Adrenal gland (tissue), 19 donors: ENCODE measurements at places on chromosomes 1 and 21. TPM values are rescaled to one million over a fixed set of nuclear protein-coding genes. Genes with fewer than 3 reads are reported as not detected.

The AGMAT gene
- total RNA-seq, result 0.37 TPM

The ETNK2 gene
- total RNA-seq, result 10.8 TPM

- DNase-seq, result no peak
Observed at GRCh38 chr21:33232291-33233034, 2.7 kb downstream of the IFNAR2 start.

The PRMT6 gene
- 30.4 TPM for total RNA-seq

The CYP4A11 gene
- total RNA-seq, result not detected

The RNF115 gene
- 19.2 TPM for total RNA-seq

DNA sequence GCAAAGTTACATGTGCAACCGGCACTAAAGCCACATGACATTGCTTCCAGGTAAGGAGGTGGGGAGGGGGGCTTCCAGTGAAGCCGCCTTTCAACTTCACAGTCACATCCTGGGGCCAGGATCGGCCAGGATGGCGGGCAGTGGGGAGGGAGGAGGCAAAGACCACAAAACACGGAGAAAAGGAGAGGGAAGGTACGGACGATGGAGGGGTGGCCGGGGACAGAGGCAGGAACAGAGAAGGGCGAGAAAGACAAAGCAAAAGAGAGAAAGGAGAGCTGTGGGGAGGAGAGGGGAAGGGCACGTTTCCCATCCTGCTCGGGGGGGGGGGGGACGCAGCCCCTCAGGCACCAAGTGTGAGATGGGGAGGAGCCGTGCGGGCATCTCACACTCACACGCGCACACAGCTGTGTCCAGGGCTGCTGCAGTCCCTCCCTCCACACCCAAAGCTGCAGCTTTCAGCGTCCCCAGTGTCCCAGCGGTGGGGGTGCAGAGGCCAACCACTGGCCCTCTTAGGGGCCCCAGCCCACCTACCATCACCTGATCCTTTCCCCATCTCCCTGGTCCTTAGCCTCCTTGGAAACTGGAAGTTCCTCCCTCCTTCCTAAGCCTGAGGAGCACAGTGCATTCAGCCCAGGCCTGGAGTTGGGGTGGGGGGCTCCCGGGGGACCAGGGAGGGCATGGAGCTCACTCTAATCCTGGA, 2.4 kb downstream of the SH2D5 start:
- DNase-seq, result no peak

DNA sequence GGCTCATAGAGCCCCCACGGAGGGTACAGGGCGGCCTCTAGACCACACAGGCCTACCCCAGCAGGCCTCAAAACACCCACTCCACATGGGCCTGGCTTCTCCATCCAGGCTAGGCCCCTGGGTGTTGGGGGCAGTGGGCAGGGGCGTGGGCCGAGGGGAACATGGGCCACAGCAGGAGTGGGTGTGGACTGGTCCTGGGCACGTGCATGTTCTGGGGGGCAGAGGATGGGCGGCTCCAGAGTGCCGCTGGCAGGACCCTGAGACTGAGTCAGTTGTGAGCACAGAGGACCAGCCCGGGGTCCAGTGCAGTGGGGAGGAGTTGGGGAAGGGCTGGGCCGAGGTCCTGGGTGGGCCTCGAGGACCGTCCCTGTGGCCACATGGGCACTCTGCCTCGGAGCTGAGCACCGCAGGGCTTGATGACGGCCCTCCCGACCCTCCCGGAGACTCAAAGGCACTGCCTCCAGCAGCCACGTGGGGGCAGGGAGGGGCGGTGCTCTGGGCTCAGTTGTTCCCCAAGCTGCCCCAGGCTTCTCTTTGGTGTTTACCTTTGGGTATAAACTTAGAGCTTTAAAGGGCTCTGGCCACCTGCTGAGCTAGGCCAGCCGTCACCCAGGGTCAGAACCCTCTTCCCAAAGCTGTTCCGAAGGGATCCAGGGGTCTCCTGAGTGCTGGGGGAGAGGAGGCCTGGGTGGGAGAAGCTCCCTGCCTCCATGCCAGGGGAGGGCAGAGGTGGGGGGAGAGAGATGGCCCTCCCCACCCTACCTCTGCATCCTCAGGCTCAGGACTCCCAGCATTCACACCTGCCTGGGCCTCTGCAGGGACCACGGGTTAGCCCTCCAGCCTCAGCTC, 79.9 kb downstream of the MORN1 start:
- DNase-seq, result no peak

- DNase-seq, result no peak
Observed at GRCh38 chr1:241077386-241078147, 279.4 kb downstream of the RGS7 start.

GRCh38 chr1:90708236-90708786, 8.8 kb downstream of the BARHL2 start:
- DNase-seq, result no peak

The CDKN2C gene
- 8.0 TPM for total RNA-seq

DNA sequence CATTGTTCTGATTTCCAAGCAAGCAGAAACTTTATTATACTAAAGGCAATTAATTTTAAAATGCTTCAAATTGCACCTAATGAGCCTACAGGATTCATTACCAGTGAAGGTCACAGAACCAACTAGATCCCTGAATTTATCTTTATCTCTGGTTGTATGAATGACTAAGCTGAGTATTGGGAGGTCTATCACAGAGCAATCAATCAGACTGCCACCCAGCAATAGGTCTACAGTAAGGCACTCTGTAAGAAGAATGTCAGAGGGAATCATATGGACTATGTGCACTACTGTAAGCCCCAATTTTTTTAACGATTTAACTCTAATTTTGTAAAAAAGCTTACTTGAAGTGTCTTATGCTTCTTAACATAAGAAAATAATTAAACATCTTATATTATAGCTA, 707.0 kb downstream of the AMY1C start:
- no peak for DNase-seq

DNA sequence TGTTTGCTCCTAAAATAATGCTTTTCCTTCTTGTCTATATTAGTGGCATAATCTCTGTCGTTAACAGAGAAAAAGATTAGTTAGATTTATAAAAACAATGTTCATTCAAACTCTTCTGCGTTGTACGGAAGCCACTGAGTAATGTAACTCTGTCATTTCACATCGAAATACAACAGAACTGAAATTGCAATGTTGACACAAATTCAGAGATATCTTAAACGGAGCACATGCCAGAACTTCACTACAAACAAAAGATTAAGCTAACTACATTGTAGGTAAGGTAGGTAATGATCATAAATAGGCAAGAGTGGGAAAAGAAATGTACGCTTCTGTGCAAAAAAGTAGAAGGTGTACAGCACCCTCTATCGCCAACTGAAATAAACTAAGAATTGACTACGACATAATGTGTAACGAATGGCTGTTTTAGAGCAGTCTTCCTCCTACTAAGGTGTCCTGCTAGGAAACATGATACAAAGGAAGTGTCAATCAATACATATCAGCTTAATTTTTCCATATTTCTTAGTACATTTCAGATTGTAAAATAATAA, 56.6 kb downstream of the PCNX2 start:
- DNase-seq, result no peak

DNA sequence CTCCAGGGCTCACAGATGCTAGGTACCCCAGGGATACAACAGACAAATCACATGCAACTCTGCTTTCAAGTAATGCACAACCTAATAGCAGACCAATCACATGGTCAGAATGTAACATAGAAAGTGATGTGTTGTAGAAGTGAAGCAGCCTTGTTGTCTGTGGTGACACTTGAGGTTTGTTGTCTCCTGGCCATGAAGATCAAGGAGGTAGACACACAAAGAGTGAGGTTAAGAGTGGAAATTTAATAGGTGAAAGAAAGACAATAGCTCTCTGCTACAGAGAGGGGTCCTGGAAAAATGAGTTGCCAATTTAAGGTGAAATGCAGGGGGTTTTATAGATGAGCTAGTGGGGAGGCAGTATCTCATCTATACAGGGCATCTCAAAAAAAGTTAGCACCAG, 2.5 kb upstream of the TMEM9 start:
- no peak for DNase-seq

The OR2L2 gene
- 0.39 TPM for total RNA-seq

GRCh38 chr21:40850071-40850470, 3.1 kb upstream of the DSCAM start:
- no peak for DNase-seq

GRCh38 chr1:163171826-163172225, 30.9 kb downstream of the RGS5 start:
- no peak for DNase-seq

The TFF2 gene
- total RNA-seq, result not detected

- DNase-seq, result no peak
Observed at GRCh38 chr1:218090459-218090858, 194.6 kb upstream of the RRP15 start.

- no peak for DNase-seq
Observed at GRCh38 chr1:89876463-89876862, 55.6 kb downstream of the LRRC8D start.

GRCh38 chr1:178566187-178566586, 53.3 kb downstream of the TEX35 start:
- no peak for DNase-seq

DNA sequence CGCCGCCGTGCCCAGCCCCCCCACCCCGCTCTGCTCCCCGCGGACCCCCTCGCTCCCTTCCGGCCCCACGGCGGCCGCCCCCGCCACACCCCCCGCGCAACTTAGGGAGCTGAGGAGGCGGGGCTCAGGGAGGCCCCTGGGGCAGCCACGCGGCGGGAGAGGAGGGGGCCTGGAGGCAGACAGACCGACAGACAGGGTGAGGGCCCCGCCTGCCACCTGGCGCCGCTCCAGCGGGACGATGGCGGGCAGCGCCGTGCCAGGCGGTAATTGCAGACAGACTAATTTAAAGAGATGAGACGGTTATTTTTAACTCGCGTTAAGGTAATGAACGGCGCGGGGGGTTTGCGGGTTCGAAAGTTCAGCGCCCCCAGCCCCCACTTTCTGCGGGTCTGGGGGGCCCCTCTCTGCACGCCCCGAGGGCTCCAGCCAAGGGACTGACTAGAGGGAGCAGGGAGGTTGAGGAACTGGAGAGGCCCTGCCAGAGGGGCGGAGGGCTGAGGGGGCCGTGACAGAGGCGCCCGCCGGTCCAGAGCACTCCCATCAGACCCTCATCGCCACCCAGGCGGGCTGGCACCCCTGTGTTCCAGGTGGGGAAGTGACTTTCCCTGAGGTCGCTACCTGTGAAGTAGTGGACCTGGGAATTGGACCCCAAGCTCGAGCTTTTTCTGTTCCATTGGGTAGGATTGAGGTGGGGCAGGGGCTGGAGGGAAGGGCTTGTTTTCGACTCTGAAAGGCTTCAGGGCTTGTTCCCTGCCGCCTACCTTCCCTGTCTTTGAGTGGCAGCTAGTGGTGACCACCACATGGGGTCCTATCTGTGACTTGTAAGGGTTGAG, 5.4 kb downstream of the FOXO6 start:
- DNase-seq, result no peak

DNA sequence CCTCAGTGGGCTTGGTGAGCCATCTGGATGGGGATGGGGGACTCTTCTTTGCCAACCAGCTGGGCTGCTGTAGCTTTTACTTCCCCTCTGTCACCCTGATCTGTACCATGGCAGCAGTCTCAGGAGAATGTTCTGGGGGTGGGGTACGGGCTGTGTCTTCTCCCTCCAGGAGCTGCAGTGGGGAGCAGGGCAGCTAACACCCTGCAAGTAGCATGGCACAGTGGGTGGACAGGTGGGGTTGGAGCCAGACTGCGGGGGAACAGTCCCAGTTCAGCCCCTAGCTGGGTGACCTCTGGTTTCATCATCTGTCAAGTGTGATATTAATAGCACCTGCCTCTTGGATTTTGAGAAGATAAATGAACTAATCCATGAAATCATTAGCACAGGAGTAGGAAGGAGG, 3.1 kb downstream of the NFASC start:
- DNase-seq, result no peak

GRCh38 chr1:33337441-33337840, 16.5 kb upstream of the A3GALT2 start:
- no peak for DNase-seq

- DNase-seq, result peak; percentile 10
Observed at GRCh38 chr1:80656641-80657040, 1144.1 kb upstream of the ADGRL2 start.

GRCh38 chr1:197092491-197093023, 25.5 kb upstream of the F13B start:
- DNase-seq, result no peak

DNA sequence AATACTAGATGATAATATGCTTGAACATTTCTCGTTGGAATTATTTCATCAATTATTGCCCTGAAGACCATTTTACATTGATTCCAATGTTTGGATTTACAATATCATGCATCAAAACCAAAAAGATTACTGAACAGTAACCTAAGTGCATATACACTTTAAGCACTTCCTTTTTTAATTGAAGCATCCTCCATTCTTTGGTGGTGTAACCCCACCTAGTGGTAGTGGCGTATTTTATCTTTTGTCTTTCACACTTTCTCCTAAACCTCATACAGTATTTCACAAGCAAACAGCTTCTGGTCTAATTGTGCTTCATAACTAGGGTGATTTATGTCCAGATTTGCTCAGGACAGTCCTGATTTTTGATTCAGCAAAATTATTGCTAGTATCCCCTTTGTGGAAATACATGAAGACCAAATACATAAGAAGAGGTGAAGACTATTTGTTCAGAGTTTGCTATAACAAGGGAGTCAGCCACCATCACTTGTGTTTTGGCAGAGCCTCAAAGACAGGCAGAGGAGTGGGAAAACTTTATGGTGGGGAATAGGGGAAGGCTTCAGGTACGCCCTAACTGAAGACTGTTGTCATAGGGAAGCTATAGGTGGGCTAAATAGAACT, 3.4 kb upstream of the NVL start:
- no peak for DNase-seq

DNA sequence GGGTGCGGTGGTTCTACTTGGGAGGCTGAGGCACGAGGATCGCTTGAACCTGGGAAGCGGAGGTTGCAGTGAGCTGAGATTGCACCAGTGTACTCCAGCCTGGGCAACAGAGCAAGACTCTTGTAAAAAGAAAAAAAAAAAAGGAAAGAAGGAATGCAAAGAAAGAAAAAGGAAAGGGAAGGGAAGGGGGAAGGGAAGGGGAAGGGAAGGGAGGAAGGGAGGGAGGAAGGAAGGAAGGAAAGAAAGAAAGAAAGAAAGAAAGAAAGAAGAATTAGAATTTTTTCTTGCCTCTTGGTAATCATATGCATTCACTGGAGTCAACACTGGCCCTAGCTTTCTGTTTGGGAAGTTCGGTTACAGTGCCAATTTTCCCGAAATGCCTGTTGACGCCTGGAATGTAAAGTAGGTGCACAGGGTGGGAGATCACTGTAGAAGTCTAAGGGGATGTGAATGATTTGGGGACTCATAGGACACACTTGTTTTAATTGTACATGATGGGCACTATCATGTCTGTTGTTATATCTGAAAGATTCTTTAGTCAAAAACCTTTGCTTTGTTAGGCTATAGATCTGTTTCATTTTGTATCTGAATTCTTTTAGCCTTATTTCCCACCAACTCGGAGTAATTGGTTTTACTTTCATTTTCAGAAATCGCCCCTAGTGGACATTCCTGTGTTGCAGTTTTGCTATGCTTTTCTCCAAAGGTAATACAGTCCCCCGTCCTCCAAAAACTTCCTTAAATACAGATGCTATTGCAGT, 59.8 kb upstream of the MORC3 start:
- peak; percentile 70 for DNase-seq

DNA sequence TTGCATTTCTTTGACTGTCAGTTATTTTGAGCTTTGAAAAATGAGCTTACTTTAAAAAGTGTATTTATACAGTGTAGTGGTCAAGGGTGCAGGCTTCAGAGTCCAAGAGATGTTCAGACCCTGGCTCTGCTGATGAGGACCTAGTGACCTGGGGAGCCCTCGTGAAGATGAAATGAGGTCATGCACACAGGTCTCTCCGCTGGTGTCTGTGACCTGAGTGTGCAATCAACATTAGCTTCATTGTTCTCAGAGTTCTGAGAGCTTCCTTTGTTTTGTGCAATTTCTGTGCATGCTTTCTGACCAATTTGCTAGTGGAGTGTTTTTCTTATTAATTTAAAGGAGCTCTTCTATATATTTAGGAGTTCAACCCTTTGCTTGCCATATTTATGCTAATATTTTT, 71.3 kb downstream of the RIPK4 start:
- DNase-seq, result no peak
